CD8-positive, alpha-beta memory T cell (primary cell): ENCODE measurements at places on chromosomes 6 and 20.

- DNase-seq, result no peak
Measured at GRCh38 chr20:15310361-15310760, 972.9 kb upstream of the FLRT3 start.

- DNase-seq, result no peak
Measured at GRCh38 chr6:38774929-38775707, 60.0 kb downstream of the DNAH8 start.

DNA sequence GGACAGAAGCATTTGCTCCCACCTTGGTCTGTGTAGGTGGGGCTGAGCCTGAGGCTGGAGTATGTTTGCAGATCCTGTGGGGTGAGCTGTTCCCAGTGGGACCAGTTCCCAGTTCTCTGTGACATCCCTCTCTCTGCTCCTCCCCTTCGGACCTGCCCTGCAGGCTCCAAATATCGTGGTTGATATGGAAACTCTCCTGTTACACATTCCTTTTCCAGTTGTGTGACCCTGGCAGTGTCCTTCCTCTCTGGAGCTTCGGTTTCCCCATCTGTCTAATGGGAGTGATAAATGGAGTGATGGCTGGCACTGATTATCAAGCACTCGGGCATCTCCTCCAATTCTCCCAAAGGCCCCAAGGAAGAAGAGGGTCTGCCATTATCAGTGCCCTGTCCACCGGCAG, 15.7 kb upstream of the TGM2 start:
- no peak for DNase-seq

- no peak for DNase-seq
Measured at GRCh38 chr6:29749308-29749662, 26.1 kb downstream of the HLA-F start.

DNA sequence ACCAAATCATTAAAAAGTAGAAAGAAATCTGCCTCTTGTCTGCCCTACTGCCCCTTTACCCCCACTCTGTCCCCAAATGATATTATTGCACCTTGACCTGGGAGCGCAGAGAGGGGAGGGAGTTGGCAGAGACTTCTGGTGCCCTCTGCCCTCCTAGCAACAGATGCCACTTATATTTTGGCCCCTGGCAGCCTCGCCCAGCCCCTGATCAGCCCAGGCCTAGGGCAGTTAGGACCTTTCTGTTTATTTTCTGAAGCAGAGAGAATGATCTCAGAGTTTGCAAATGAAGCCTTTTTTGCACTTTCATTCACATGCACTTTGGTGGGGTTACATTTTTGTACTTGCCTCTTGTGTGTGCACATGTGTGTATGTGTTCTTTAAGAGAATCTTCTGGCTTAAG, 8.4 kb upstream of the SGK2 start:
- DNase-seq, result no peak

DNA sequence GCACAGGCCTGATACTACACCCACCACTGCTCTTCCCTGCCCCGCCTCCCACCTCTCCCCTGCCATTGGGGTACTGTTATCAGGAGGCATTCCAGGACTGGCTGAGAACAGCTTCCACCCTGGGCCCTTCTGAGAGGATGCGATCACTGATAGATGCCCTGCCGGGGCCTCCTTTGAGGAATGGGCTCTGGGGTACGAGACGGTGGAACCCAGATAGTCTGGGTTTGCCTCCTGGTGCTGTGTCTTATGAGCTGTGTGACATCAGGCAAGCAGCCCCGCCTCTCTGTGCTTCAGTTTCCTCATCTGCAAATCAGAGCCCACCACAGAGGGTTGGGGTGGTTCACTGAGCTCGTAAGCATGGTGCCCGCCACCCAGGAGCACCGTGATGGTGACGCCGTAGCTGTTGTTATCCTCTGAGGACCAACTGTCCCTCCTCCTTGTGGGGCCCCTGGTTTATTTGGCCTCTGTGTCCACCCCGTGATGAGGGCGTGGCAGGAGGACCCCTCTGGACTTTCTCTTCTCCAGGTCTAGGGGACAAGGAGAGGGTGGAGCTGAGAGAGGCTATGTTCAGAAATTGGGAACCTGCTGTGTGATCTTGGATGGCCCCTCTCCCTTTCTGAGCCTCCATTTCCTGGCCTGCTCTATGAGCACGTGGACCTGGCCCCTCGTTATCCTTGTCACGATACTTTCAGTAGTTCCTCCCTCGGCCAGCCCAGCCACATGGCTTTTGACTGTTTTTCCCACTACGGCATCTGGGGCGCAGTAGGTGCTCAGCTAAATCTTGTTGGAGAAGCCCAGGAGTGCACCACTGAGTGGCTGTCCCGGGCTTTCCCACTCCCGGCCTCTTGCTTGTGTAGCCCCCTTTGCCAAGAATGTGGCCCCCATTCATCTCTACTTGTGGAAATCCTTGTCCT, 18.3 kb downstream of the SRC start:
- DNase-seq, result no peak

DNA sequence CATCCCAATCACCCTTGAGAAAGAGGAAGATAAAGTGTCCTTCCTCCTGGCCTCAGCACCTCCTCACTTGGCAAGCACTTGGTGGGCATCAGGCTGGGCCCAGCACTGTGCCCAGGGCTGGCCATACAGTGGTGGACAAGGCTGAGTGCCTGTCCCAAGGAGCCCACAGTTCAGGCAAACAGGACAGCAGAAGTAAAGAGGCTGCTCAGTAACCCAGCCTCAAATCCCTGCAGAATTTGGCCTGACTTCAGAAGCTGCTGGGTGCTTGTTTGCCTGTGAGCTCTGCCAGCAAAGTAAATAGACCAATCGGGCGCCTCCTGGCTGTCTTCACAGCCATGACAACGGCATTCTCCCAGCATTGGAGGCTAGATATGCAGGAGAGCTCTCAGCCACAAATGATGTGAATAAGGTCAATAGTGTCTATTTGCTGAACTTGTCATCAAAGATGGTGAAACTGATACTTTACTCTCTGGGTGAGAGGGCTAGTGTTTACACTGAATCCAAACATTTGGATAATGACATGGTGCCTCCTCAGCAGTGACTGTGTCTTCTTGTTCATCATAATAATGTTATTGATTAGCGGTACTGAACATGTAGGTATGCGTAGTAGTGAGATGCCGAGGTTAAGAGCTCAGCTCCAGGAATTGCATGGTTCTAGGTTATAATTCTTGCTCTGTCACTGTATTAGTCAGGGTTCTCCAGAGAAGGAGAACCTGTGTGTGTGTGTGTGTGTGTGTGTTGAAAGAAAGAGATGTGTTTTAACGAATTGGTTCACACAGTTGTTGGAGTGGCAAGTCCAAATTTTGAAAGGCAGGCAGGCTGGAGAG, 36.9 kb upstream of the FANCE start:
- DNase-seq, result no peak

GRCh38 chr6:43246301-43247113, 3.2 kb downstream of the TTBK1 start:
- no peak for DNase-seq

GRCh38 chr6:40407239-40407638, 179.9 kb downstream of the LRFN2 start:
- no peak for DNase-seq

GRCh38 chr20:11755071-11755841, 162.4 kb upstream of the BTBD3 start:
- DNase-seq, result no peak

DNA sequence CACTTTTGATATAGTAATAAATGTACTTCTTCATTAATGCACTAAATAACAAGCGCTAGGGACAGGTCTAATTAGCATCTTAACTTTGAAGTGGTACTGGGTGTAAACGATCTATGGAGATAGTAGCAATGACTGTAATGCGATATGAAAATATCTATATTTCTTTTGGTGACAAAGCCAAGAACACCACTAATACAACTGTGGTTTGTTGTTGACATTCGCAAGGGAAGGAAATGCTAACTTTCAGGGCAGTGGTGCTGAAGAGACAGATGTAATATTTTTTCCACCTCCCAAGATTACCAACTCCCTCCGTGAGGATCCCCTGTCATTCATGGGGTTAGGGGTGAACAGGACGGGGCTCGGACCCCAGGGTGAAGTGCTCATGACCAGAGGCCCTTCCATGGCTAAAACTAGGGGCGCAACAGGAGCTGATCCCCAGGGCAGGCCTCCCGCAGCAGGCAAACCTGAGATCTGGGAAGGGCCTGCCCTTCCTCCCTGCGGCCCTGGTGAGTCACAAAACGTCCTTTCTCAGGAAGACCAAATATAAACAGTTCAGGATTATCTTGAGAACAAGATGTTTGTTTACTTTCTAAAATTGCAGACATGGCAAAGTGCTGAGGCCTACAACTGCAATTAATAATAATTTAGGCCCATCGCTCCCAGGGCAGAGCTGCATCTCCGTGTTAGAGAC, 65.0 kb upstream of the TOX2 start:
- no peak for DNase-seq

DNA sequence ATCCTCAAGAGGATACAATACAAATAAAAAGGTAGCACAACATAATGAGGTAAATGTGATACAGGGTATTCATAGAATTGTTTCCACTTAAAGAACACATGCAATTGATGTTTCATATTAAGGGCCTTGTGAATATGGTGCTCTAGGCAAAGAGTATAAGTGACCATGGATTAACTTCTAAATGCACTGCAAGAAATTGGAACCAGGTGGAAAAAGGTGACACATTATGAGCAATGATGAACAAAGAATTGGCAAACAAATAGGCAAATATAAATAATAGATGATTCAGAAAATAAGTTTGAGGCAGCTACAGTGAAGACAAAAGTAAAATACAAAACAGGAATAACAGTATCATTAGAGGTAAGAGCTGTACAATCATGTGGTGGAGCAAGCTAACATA, 192.0 kb downstream of the GRIK2 start:
- no peak for DNase-seq

- no peak for DNase-seq
Measured at GRCh38 chr20:48606841-48607543, 220.8 kb downstream of the PREX1 start.

- no peak for DNase-seq
Measured at GRCh38 chr20:39813190-39813829, 851.2 kb downstream of the DHX35 start.

DNA sequence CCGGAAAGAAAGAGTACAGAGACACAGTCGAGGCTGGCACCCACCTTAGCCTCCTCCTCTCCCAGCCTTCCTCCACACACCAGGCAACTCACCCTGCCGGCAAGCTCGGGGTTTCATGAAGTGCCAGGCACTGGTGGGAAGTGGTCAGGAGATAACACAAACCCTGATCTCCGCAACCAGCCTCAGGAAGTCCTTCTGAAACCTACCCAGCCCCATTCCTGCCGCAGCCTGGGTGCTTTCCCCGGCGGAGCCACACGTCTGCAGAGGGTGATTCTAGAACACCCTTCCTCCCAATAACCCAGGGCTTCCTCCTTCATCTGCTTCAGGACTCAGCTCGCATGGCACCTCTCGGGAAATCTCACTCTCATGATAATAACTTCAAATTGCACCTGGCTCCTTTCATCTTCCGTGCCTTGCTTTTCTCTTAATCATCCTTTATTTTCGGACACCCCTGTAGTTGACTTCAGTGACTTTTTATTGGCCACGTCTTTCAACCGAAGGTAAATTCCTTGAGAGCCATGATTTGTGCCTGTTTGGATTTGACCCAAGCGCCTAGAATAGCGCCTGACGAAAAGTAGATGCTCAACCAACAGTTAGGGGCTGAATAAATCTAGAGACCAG, 8.7 kb upstream of the HLA-E start:
- peak; percentile 65 for DNase-seq

DNA sequence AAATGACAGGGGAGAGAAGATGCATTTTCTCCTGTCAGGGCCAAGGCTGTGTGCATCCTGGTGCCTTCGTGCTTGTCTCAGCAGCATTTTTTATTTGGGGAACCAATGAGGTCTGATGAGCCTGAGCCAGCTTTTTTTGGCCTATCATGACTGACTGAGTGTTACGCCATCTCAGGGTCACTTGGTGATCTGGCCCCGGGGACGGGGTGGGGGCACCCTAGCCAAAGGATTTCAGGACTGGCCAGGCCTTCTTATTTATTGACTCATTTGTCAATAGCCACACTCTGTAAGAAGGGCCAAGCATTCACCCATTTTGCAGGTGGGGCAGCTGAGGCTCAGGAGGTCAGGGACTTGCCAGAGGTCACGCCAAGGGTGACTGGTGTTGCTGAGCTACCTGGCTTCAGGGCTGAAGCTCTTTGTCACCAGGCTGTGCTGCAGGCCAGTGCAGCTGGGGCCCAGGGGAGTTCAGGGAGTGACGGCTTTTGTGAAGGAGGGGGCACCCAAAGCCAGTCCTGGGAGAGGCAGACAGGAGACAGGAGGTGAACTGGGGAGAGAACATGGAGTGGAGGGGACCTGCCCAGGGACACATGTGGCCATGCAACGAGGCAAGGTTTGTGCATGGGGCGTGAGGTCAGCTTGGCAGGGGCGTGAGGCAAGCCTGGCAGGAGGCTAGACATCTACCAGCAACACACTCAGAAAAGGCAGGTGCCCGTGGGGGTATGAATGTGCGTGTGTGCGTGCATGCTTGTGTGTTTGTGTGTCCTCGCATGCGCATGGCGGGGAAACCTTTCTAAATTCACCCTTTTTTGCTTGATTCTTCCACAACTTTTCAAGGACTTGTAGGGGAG, 31.1 kb downstream of the VSTM2L start:
- DNase-seq, result no peak

DNA sequence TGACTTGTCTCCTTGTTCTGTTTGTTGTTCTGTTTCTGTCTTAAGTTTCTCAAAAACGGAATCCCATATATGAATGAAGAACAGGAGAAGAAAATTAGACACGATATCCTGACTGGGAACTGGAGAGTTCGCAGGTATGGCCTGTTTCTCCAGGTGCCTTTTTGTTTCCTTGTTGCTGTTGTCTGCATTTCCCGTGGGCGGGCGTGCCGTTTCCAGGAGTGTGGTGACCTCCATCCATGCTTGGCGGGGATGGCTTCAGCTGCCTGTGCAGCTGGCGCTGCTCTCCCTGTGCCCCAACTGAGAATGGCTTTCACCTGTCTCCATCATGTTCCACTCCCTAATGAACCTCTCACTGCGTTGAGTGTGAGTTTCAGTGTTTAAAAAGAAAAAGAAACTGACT, 4.4 kb downstream of the PNLDC1 start:
- no peak for DNase-seq

- no peak for DNase-seq
Measured at GRCh38 chr20:56715902-56716519, 86.9 kb downstream of the TFAP2C start.

- no peak for DNase-seq
Measured at GRCh38 chr20:47795214-47795907, 10.1 kb upstream of the SULF2 start.

DNA sequence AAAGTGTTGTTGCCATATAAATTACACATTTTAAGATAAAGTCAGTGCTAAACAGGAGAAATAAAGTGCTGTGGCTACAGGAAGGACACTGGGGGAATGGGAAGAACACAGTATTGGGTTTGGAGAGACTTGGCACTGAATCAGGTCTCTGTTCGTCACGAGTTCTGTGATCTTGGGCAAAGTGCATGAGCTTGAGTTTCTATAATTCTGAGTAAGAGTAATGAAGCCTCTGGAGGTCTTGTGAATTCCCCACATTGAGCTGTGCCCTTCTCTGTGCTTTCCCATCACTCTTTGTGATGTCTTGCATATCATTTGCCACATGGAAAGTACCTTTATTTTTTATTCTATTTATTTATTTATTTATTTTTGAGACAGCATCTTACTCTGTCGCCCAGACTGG, 16.8 kb upstream of the EEF1A1 start:
- DNase-seq, result no peak
